ENCODE measurements at places on chromosomes 2 and 18.

GRCh38 chr18:48622911-48623431 lies 84.1 kb downstream of the CTIF start:
- peak; percentile 47 for DNase-seq

GRCh38 chr2:138699421-138699820 lies 80.8 kb downstream of the NXPH2 start:
- no peak for DNase-seq

DNA sequence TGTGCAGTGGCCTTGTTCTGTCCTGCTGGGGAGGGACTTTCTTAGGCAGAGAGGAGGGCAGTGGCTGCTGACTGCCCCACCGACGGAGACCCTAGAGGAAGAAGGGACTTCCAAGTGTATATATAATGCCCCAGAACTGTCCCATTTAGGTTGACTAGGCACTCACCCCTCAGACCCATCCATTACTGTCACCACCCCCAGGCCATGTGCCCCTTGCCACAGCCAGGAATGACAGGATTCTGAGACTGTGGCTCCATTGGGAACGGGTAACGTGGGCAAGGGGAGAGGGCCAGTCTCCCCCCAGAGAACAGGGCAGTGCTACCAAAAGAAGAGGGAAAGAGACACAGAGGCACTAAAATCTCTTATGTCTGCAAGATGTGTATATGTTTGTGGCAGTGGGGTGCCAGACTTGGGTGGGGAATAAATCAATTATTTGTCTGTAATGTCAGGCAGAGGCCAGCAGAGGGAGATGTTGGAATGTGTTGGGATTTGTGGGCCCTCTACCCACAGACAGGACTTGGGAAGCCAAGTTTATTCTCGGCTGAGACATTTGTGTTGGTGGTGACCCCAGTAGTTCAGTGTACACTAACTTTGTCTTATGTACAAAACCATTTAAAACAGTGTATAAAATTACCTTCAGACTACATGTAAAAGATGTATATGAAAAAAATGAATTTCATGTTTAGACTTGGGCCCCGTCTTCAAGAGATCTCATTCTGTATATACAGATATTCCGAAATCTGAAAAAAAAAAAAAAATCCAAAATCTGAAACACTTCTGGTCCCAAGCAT lies 24.0 kb upstream of the TMEM37 start:
- peak; percentile 81 for DNase-seq

- DNase-seq, result no peak
Measured at GRCh38 chr18:64201781-64202180, 52.9 kb upstream of the LINC00305 start.

DNA sequence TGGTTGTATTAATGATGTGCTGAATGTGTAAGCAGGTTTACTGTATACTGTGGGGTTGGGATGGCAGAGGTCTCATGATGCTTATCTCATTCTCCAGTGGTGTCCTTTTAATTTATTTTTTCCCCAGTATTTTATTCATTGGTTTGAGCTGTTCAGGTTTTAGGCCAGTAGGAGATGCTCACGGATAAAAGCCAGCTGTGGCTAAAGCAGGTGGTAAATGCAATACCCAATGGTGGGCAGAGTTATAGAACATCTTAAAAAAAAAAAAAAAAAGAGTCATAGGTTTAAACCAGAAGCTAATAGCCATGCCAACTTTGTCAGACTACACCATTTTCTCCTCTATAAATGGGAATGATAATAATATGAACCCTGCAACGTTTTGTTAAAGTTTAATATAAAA lies 57.8 kb upstream of the NEUROD1 start:
- peak; percentile 49 for DNase-seq

GRCh38 chr2:49153252-49153651 lies 1.1 kb downstream of the FSHR start:
- DNase-seq, result no peak

GRCh38 chr2:200515155-200515554 lies 5.3 kb upstream of the KCTD18 start:
- no peak for DNase-seq

GRCh38 chr2:104321116-104321795 lies 532.7 kb upstream of the POU3F3 start:
- DNase-seq, result no peak

GRCh38 chr2:135219226-135219625 lies 167.1 kb downstream of the RAB3GAP1 start:
- no peak for DNase-seq

GRCh38 chr2:42116195-42117181 lies 52.7 kb upstream of the EML4 start:
- no peak for DNase-seq

DNA sequence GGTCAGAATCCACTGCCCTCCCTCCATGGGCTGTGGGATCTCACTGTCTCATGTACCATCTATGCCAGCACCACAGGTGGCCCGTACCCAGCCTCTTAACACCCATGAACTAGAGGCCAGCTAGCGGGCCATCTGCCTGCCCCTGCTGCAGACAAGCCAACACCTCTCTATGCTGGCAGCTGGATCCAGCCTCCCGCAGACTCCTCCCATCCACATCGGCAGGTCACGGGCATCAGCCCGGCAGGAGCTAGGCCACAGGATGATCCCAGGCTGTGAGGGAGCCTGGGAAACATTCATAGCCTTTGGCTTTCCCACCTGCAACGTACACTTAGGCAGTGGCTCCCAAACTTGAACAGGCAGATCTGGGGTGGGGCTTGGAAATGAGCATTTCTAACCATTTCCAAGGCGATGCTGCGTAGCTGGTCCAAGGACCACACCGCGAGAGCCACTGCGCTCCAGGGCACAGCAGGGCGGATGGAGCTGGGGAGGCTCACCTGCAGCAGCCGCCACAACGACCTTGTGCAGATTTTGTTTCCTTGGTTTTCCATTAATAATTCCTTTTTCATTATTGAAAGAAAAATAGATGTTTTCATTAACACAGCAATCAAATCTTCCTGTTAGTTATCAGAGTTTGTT lies 114.7 kb downstream of the KCNF1 start:
- no peak for DNase-seq

GRCh38 chr2:126244937-126245336 lies 411.0 kb upstream of the GYPC start:
- DNase-seq, result no peak

DNA sequence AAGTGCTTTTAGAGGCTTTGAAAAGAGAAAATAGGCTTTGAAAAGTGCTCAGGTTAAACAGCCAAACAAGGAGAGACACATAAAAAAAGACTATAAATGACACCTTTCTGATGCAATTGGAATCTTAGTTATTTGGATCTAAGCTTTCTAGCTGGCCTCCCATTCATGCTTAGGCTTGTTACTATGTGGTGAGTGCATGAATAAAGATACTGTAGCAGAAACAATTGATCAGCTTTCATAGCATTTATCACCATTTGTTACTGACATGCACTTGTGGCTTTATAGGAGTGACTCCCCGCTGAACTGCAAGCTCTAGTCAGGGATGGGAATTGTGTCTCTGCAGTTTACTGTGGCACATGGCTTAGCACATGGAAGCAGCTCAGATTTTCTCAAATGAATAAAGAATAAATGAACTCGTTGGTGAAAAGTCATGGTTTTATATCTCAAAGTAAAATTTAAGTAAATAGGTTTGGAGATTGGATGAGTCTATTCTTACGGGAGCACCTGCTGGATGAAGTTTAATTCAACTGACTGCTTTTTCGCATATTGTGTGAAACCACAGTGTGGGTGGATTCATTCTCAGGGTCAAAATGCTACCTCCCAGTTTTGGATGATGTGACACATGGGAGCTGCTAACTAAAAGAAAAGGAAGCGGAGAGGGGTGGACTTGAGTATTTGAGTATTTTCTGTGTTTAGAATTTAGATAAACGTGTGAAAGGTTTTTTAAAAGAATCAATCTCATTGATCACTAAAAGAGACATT lies 91.1 kb upstream of the NOL4 start:
- no peak for DNase-seq

DNA sequence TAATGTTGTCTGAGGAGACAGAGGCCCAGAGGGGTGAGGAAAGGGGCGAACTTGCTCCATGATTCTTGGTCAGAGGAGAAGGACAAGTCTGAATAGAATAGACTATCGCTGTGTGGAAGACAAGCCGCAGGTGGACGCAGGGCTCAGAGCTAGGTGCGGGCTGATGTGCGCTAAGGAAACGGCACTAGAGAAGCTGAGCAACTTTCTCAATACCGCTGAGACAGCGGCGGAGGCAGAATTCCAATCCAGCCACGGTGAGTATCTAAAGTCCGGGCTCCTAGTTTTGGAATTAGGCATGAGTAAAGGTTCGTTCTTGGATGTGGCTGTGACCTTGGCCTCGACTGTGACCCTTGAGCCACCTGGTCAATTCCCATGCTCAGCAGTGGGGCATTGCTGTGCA lies 47.8 kb downstream of the CAPN13 start:
- DNase-seq, result no peak

GRCh38 chr2:120703330-120703994 lies 32.2 kb upstream of the GLI2 start:
- peak; percentile 43 for DNase-seq

DNA sequence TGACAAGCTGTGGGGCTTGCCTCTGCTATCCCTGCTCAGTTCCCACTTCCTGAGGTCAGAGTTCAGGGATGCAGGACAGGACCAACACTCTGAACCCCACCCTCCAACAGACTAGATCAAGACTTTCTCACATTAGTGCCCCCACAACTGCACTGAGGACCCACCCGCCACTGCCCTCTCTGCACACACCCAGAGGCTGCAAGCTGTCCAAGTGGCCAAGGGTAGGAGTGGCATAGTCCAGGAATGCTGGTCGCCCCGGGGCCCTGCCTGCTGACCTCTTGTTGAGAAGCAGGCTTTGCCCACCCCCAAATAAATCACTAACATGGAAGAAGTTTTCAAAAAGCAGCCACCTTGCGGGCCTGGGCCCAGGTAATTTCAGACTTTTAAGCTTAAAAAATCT lies 5.5 kb upstream of the KIF1A start:
- no peak for DNase-seq

DNA sequence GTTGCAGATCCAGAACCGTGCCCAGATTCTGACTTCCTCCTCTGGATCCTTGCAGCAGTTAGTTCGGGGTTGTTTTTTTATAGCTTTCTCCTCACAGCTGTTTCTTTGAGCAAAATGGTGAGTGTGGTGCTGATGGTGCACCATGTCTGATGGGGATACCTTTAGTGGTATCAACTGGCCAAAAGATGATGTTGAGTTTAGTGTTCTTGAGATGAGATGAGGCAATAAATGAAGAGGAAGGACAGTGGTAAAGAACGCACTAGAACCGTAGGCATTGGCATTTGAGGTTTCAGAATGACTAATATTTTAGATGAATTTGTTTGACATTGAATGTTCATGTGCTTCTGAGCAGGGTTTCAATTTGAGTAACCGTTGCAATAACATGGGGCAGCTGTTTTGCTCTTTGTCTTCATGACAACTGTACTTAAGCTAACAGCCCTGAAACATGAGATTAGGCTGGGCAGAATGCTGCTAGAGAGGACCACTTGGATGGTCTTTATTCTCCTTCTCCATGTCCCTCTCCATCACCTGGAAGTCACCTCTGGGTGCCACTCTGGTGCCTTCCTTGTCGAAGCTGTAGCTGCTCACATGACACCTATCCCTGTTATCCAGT lies 3.9 kb downstream of the CTLA4 start:
- DNase-seq, result no peak

DNA sequence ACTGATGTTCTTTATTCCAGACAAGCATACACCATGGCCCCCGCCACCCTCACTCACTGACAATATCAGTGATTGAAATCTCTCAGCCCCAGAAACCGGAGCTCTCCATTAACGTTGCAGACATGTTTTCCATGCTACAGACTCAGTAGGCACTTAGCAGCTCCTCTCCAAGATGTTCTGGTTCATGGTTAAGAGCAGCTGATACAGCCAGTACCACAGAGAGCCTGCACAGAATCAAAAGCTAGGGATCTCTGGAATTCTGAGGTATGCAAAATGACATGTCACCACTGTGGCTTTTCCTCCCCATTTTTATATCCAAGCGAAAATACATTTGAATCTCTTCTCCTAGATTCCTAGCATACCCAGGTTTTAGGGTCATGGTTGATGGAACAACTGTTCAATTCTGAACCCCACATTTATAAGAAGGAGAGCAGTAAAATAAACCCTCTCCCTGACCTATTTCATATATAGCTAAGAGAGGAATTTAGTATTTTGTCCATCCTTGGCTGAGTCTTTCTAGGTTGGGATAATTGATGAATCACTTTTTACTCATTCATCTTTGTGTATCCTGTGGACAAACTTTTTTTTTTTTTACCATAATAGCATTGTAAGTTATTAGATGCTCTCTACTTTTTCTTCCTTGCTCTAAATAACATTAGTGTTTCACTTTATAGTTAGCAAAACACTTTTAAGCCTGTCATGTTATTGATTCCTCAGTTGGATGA lies 488.4 kb upstream of the PIK3C3 start:
- no peak for DNase-seq

GRCh38 chr2:108396845-108397244 lies 19.1 kb downstream of the SULT1C4 start:
- DNase-seq, result peak; percentile 49

- DNase-seq, result no peak
Measured at GRCh38 chr2:30565851-30566358, 118.9 kb downstream of the LCLAT1 start.

- no peak for DNase-seq
Measured at GRCh38 chr2:96773922-96774321, 13.2 kb downstream of the CNNM4 start.

Measured in dermis blood vessel endothelial cell (primary cell).